ENCODE measurements at places on chromosomes 7 and 10.

DNA sequence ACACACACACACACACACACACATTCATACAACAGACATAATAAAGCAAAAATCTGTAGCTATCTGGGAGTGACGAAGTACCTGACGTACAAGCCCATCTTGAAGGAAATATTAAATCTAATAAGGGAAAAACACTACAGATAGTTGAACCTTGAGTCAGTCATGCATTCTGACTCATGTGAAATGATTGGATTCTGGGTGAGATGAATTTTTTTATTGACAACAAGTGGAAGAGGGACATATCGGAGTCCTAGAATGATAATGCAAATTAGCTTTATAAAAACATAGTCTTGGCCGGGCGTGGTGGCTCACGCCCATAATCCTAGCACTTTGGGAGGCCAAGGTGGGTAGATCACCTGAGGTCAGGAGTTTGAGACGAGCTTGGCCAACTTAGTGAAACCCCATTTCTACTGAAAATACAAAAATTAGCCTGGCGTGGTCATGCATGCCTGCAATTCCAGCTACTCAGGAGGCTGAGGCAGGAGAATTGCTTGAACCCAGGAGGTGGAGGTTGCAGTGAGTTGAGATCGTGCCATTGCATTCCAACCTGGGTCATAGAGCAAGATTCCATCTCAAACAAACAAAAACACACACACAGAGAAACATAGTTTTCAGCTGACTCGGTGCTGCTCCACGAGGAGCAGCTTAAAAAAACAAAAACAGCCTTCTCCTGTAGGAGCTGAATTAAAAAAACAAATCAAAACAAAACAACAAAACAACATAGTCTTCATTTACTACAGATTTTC is 154.4 kb upstream of the MKLN1 start:
- DNase-seq, result no peak

DNA sequence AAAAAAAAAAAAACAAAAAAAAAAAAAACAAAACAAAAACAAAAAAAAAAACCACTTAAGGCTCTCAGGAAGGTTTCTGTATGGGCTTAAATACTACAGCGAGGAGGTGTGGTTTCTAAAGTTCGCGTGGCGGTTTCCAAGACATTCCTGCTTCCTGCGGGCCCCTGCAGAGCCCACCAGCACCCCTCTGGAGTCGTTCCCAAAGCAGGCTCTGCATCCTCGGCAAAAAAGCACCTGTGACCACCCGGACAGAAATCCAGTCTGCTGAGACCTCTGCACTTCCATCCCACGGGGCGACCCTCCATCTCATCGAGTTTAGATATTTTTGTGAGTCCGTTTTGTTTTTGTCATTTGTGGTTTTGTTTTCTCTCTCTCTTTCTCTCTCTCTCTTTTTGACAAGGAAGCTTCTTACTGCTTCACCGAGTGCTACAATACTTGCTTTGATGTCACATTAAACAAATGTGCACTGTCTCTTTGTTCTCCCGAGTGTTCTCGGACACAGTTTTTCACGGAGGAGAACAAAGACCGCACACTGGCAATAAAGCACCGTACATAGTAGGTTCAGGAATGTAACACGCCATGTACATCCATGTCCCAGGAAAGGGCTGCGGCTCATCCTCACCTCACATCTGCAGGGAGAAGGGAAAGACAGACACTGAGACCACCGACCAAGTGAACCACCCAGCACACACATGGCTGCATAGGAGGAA is 21.5 kb downstream of the PDGFA start:
- DNase-seq, result no peak

DNA sequence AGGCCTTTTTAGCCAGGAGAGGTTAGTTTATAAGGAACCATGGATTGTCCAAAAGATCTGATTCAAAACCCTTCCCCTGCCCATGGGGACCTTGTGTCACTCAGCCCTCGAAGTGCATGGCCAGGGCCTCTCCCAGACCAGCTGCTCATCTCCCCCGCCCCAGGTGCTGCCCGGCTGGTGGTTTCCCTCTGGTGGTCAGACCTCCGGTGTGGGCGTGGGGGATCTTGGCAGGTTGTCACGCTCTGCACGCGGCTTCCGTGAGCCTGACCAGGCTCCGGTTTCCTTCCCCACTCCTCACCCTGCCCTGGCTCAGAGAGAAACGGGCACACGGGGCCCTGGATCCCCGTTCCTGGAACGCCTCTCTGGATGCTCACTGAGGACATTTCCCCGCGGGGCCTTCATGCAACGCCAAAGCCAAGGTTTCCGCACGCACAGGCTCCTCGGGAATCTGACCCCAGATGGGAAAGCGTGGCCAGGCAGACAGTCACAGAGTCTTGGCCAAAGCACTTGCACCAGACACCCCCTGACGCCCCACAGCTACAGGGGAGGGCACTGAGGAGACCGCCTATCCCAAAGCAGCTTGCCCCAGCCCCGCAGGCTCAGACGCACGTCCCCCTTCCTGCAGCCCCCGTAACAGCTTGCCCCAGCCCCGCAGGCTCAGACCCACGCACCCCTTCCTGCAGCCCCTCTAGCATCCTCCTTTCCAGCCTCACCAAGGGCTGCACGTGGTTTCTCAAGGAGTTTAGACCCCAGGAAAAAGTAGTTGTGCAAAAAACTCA is 7.8 kb upstream of the DIP2C start:
- no peak for DNase-seq

GRCh38 chr7:101686030-101686429 is 56.9 kb upstream of the MYL10 start:
- no peak for DNase-seq

- no peak for DNase-seq
These were observed 239.5 kb upstream of the PITRM1 start for GRCh38 chr10:3412071-3412582.

DNA sequence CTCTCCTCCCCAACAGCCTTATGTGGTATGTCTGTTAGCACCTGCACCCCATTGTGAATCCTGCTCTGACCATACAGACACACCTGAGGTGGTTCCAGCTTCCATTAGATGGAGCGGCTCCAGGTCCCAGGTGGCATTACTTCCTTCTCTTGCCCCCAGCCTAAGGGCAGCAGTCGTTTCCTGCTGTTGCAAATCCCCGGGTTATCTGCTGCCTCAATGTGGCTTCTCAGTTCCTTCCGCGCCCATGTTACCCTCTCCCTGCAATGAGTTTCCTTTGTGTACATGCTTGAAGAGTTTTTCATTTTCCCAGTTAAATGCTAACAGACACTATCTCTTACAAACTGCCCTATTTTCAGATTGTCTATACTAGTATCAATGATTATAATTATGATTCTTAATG is 62.8 kb upstream of the PRKCQ start:
- DNase-seq, result no peak

DNA sequence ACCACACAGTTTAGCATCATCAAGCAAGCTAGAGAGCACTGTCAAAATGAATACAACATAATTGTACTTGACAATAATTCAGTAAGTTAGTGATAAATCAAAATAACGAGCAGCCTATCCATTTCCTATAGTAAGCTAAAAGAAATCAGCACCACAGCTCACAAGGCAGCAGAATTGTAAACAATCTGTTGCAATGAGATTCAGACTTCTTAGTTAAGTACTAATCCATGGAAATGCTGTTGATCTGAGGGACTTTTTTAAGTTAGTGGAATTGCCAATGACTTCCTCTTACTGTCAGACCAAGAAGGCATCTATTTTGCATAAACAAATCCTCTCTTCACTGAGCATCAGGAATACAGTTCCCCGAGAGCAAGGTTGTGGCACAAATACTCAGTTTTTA is 136.6 kb upstream of the CCDC6 start:
- no peak for DNase-seq

DNA sequence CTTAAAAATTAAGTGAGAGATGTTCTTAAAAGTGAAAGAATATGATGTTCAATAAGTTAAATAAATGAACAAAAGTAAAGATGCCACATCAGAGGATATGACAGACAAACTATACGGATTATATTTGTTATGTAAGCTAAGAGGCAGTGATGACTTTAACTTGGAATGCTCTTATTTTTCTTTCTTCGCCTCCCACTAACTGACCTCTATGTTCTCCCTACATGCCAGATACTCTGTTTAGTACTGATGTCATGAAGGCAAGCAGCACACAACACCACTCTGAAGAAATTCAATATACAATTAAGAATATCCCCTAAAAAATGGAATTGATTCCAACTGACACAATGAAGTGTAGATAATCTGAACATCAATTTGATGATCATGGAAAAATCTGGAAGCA is 223.4 kb downstream of the DOCK4 start:
- no peak for DNase-seq

DNA sequence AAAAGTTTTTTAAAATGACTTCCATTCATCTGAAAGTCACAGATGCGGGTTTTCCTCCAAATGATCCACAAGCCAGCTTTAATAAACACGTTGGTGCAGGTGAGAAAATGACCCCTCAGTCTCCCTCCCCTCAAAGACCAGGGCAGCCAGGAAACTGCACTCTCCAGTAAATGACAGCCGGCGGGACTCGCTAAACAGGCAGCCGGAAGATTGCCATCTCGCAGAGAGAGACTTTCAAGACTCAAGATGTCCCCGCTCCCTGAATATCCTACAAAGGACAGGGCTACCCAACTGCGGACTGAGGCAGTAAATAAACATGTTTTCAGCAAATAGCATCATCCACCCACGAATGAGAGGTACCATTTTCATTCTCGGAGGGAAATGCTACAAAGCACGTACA is 116.8 kb downstream of the DIP2C start:
- no peak for DNase-seq

DNA sequence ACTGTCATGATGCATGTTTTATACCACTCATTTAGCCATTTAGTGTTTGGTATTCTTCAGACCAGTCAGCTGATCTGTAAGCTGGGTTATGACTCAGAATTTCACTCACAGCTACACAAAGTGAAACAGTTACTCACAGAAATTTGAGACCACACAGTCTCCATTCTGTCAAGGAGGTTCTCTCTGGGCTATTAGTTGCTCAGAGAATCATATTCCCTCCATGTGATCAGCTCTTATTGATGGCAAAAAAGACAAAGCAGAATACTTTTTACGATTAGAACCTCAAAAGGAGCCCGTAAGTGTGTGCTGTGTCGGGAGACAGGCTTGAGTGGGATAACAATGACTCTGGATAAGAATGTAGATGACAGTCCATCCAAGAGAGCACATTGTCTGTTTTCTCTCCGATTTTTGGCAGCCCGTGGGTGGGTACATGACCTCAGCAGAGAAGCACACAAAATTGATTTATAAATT is 277.6 kb upstream of the SORCS1 start:
- DNase-seq, result no peak

- DNase-seq, result no peak
These were observed 91.3 kb upstream of the SMIM30 start for GRCh38 chr7:113209449-113210203.

GRCh38 chr10:118914629-118915028 is 114.9 kb upstream of the NANOS1 start:
- no peak for DNase-seq

GRCh38 chr10:78524941-78525340 is 491.3 kb downstream of the RPS24 start:
- no peak for DNase-seq

DNA sequence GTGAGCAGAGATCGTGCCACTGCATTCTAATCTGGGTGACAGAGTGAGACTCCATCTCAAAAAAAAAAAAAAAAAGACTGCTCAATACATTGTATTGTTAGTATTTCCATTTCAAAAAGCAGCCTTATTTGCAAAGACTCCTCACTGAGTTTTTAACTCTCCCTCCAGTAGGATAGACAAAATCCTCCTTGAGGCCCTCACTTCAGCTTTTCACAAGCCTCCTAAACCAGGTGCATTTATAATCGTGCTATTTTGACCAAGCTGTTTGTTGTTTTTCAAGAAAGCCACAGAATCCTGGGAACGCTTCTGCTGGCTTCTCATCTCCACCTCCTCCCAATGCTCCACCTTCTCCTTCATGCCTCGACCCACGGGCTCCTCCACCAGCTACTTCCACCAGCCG is 6.3 kb upstream of the DDIT4 start:
- DNase-seq, result no peak

DNA sequence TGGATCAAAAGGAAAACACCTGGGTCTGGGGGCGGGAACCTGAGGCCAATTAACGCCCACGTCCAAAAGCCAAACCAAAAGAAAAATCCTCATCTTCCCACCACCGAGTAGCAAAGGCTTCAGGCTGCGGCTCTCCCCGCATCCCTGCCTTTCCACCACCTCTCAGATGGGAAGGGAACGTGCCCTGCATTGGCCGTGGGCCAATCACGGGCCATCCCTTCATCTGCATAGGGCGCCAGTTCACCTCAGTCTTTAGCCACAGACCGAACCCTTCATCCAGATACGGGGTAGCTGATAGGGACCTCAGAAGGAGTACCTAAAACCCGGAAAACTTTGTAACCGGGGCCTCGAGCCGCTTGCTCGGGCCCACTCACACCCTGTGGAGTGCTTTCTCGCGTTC is 626 bp downstream of the PRPF18 start:
- DNase-seq, result no peak

GRCh38 chr10:128576943-128577670 is 450.9 kb upstream of the MKI67 start:
- no peak for DNase-seq

- no peak for DNase-seq
These were observed 67.3 kb downstream of the NRBF2 start for GRCh38 chr10:63200431-63200830.

DNA sequence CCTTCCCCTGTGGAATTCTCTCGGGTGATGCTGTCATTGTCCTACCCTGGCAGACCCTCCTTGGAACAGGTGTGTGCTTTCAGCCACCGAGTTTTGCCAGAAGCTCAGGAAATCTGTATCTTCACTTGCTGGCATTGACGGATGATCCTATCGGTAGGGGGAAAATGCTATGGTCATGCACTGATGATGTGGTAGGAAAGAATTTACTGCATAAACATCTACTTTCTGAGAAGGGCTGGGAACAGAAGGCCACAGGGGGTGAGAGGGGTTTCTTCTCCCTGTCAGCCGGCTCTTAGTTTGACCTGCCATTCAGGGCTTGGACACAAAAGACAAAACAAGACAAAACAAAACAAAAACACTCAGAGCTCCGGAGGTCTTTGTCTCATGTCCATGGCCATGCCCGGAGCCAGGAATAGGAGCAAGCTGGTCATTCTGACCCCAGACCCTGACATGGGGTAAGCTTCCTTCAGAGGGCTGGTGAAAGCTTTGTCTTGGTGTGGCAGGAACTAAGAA is 43.6 kb upstream of the CARD11 start:
- no peak for DNase-seq

DNA sequence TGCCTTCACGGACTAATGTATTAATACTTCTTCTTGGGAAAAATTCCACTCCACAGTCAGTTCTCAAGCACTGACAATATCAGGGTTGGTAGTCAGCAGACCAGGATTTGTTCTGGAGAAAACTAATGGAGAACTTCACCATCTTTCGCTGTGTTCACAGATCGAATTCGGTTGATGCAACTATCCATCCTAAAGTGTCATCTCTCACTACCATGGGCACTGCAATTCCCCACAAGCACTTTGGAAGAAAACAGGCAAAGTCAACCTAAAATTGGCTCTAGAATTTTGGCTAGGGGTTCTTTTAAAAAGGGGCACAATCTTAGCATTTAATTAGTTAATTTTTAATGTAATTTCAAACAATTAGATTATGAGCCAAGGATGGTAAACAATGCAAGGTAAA is 164.4 kb downstream of the HGF start:
- DNase-seq, result no peak

GRCh38 chr10:48300556-48300955 is 5.9 kb upstream of the MAPK8 start:
- DNase-seq, result no peak

GRCh38 chr7:118580743-118581382 is 356.4 kb downstream of the ANKRD7 start:
- no peak for DNase-seq

All from activated T-cell treated with anti-CD3 and anti-CD28 coated beads for 24 hours (primary cell).